HS-27A (cell line): ENCODE measurements at places on chromosomes 3 and 15.

DNA sequence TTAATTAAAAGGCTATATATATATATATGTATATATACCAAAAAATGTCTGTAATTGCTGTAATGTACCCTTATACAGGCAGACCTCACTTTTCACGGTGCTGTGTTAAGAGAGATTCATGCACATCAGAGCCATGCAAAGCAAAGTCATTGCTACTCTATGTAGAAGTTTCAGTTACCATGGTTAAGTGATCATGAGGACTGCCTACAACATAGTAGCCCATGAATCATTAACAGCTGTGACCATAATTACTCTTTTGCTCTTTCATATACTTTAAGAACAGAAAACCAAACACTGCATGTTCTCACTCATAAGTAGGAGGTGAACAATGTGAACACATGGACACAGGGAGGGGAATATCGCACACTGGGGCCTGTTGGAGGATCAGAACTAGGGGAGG lies 225.3 kb upstream of the EPHA3 start:
- no peak for DNase-seq

DNA sequence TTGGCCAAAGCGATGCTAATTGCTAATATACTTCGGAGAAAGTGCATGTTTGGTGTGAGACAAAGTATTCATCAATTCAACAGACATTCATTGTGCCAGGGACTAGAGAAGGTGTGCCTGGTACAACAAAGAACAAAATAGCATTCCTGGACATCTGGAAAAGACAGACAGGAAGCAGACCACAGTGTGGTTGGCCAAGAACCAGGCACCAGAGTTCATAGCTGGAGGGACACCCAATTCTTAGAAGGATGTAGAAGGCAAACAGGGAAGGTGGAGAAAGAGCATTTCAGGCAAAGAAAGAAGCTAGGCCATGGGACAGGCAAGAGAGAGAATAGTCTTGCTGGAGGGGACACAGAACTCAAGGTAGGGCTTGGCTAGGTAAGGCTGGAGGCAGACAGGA lies 105.8 kb upstream of the ETV5 start:
- DNase-seq = no peak

DNA sequence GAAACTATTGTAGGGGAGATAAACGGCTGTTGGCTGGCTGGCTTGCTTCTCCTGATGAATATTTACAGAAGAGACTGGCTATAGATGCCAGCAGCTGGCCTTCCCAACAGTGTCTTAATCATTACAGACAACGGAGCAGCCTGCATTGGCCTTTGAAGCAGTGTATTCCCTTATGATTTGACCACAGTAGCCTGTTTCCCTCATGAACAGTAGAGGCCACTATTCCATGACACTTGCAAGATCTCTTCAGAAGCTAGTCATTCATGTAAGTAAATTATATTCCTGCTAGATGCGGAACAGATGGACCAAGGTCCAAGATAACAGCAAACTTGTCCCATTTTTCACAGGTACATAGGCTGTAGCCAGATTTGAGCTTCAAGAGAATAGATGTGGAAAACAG lies 47.3 kb downstream of the TMCO5A start:
- DNase-seq = no peak

DNA sequence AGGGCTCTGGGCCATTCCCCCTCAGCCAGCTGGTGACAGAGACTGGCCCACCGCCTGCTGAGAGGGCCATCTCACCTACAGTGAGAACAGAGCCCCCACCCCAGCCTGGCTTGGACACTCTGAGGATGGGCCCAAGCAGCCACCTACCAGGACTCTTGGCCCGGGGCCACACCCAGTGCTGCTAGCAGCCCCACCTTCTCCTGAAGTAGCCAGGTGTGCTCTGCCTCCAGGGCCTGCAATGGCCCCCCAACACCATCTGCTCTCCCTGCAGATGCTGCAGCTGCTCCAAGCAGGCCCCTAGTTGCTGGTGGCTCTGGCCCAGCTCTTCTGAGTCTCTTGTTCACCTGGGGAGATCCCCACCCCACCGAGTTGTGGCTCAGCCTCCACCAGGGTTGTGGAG lies 6.8 kb upstream of the CLK3 start:
- no peak for DNase-seq

DNA sequence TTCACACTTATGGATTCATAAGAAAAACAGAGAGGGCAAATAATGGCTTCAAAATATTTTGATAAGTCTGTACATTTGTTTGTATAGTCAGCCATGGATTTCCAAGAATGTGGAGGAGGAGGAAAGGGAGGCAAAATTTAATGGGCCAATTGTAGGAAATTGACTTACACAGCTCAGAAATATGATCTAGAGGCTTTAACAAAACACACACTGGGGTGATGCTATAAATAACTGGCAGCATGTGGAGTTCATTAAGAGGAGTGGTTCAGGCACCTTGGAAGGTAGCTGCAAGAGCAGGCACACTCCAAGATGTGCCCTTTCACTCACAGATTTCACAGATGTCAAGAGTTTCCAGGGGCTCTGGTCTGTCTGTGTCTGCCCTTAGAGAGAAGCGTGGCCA lies 193.4 kb upstream of the RASGRP1 start:
- DNase-seq = peak; percentile 69

- DNase-seq = peak; percentile 59
Observed at GRCh38 chr3:195270817-195271409, at the start of gene XXYLT1. TSS of gene XXYLT1 (minus strand) at chr3:195271159. CDS start at chr3:195271058, 101 bp downstream.

DNA sequence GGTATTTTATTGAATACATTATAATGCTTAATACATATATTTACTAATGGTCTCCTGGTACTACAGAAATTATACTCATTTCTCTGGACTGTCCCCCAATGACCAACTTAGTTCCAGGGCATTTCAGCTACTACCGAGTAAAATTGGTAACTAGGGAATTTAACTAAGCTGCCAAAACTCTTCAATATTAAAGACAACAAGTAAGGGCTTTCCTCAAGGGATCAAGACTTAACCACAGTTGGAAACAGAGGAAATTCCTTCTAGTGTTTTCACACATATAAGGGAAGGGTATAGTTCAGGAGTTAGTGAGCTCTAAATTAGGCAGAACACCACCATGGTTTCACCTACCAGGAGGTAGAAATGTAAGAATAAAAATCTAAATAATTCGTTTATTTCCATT lies 357.4 kb downstream of the TBL1XR1 start:
- DNase-seq = no peak

DNA sequence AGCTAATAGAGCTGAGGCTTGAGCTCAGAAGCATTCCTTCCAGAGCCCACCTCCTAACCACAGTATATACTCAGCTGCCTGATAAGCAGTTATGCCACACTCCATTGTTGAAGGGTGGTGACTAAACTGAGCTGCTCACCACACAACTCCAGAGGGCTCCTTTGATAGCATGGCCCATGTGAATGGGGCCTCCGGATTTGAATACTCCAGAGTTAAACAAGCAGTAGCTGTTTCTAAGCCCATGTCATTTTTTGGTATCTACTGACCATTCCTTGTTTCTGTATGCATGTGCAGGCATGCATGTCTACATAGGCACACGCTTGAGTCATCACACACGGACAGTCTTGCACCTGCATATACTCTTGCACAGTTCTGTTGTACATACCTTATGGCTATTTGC lies 28.9 kb downstream of the IGSF10 start:
- peak; percentile 46 for DNase-seq

DNA sequence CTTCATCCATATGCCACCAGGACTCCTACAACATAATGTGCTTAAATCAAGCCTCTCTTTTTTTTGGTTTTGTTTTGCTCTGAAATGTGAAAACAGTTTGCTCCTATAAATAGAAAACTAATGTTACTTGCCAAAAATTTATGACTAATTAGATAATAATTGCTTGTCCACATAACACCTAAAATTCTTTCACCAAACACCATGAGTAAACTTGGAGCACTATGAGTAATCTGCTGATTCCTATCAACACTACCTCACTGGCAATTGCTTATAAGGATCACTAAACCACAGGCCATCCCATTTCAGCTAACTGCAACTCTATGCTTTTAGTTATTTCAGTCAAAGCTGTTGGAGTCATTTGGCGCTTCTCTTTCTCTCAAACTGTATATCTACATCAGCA lies 252.7 kb downstream of the EPHA3 start:
- peak; percentile 35 for DNase-seq

DNA sequence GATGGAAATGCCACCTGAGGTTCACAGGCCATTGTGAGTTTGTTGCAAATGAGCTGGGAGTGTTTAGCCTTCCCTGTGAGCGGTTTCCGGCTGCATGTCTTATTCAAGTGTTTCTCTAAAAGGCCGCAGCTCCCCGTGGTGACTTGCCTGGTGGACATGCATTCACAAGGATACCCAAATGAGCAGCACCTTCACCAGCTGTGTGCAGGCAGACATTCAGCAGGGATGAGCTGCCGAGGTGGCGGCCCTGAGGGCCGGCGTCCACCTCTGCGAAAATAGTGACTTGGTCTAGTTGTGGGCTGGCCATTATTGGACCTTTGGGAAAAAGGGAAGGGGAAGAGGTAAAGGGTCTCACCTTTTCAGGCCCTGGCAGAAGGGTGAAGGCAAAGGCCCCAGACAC lies 23.4 kb downstream of the SPSB4 start:
- no peak for DNase-seq

DNA sequence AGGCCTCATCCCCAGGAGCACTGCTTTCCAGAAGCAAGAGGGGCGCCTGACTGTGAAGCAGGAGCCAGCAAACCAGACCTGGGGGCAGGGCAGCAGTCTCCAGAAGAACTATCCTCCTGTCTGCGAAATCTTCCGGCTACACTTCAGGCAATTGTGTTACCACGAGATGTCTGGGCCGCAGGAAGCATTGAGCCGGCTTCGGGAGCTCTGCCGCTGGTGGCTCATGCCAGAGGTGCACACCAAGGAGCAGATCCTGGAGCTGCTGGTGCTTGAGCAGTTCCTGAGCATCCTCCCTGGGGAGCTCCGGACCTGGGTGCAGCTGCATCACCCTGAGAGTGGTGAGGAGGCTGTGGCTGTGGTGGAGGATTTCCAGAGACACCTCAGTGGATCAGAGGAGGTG lies 2.1 kb downstream of the ZKSCAN7 start:
- DNase-seq = no peak

- no peak for DNase-seq
Observed at GRCh38 chr3:172066880-172067796, 27.8 kb downstream of the FNDC3B start.

- peak; percentile 75 for DNase-seq
Observed at GRCh38 chr15:45454814-45455213, 67.7 kb downstream of the SLC30A4 start.

DNA sequence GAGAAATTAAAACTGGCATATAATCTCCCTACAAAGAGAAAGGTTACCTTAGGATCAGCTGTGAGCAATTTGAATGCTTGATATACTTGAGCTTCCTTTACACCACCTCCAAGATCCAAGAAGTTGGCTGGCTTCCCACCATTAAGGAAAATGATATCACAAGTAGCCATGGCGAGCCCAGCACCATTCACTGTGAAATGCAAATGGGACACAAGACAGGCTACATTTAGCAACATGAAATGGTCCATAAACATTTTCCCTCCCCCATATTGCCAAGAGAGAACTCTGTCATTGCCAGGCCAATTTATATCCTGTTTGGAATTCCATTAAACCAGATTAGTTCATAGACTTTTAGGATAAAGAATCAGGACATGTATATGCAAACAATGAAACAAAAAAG lies 158.7 kb downstream of the SUCLG2 start:
- no peak for DNase-seq

- DNase-seq = no peak
Observed at GRCh38 chr3:156509189-156510174, 45.4 kb downstream of the SSR3 start.
